Esophagus squamous epithelium (tissue), 5 donors: ENCODE measurements at places on chromosomes 11 and 22. TPM values are rescaled to one million over a fixed set of nuclear protein-coding genes. Genes with fewer than 3 reads are reported as not detected.
A peak's percentile ranks its signal among the peaks of the same experiment; 100 is the strongest.

Gene RFPL3
- total RNA-seq = not detected

DNA sequence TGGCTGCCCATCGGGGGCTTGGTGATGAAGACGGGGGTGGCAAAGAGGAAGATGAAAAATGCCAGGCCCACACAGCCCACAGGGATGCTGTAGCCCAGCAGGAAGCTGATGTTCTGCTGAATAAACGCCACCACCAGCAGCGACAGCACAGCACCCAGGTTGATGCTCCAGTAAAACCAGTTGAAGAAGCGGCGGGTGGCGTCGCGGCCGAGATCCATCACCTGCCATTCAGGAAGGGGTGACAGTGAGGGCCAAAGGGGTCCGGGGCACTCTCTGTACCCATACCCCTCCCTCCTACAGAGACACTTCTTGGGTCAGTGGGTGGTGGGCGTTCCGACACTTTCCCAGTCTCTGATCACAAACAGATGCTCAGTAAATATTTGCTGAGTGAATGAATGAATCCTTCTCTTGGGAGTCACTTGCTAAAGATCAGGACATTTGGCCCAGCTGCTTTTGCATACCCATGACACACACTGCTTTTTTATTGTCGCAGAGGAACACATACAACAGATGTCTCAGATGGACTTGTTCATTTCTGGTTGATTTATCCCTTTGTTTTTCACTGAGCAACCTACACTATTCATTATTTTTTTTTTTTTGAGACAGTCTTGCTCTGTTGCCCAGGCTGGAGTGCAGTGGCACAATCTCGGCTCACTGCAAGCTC, 5.2 kb downstream of the SLC15A3 start:
- no peaks in the 10 kb centered on the region for H3K27me3 ChIP-seq
- peaks cover 33% of the 10 kb centered on the region for H3K4me1 ChIP-seq
- no peak for DNase-seq
- H3K4me3 ChIP-seq = no peak overlapping the region
- peaks cover 10% of the 10 kb centered on the region for H3K36me3 ChIP-seq
- no peak overlapping the region for H3K27ac ChIP-seq

Gene FGF19
- not detected for total RNA-seq

Gene MRGPRX4
- total RNA-seq = not detected

DNA sequence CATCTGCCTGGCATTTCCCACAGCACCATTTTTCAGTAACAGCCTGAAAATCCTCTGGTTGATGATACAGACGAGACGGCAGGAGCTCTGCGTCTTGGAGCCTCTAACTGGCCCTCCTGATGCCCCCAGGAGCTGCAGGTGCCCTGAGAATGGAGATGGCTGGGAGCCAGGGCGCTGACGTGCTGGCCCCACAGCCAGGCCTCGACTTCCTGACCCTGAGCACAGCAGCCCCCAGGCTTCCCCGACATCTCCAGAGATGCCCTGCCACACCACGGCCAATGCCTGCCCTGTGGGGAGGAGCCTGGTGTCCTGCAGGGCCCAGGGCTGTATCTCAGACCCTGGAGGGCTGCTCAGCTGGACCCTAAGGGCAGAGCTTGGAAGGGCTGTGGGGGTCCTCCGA, 21.5 kb downstream of the TOLLIP start:
- DNase-seq = no peak
- peaks cover 7% of the 10 kb centered on the region for H3K4me1 ChIP-seq
- H3K27me3 ChIP-seq = no peaks in the 10 kb centered on the region
- H3K27ac ChIP-seq = no peak overlapping the region
- H3K4me3 ChIP-seq = no peak overlapping the region
- peaks cover 67% of the 10 kb centered on the region for H3K36me3 ChIP-seq

GRCh38 chr11:124886978-124887666, 10.5 kb downstream of the ROBO4 start:
- H3K27me3 ChIP-seq = no peaks in the 10 kb centered on the region
- H3K4me1 ChIP-seq = peaks cover 6% of the 10 kb centered on the region
- H3K27ac ChIP-seq = no peak overlapping the region
- H3K4me3 ChIP-seq = no peak overlapping the region
- H3K36me3 ChIP-seq = no peaks in the 10 kb centered on the region

Gene OR51E2
- not detected for total RNA-seq

GRCh38 chr11:12598330-12599256, 75.6 kb upstream of the TEAD1 start:
- H3K4me1 ChIP-seq = no peaks in the 10 kb centered on the region
- H3K36me3 ChIP-seq = no peaks in the 10 kb centered on the region
- no peak overlapping the region for H3K4me3 ChIP-seq

- H3K27ac ChIP-seq = no peak overlapping the region
- no peaks in the 10 kb centered on the region for H3K4me1 ChIP-seq
- no peak overlapping the region for H3K4me3 ChIP-seq
- DNase-seq = no peak
- H3K36me3 ChIP-seq = peaks cover 9% of the 10 kb centered on the region
- H3K27me3 ChIP-seq = no peaks in the 10 kb centered on the region
Observed at GRCh38 chr22:30908051-30908461, 60.5 kb downstream of the MORC2 start.

- DNase-seq = no peak
- no peaks in the 10 kb centered on the region for H3K4me1 ChIP-seq
- no peak overlapping the region for H3K27ac ChIP-seq
- no peak overlapping the region for H3K4me3 ChIP-seq
- no peaks in the 10 kb centered on the region for H3K36me3 ChIP-seq
Observed at GRCh38 chr11:14449302-14449714, 50.3 kb downstream of the COPB1 start.

GRCh38 chr11:75668451-75669297, at the start of gene MAP6:
Gene MAP6 (minus strand): TSS chr11:75669038. CDS start chr11:75668369, 669 bp downstream.
- H3K36me3 ChIP-seq = no peaks in the 10 kb centered on the region
- peak within 1 kb of the TSS; percentile 54 for H3K27ac ChIP-seq
- peaks cover 18% of the 10 kb centered on the region for H3K4me1 ChIP-seq
- H3K4me3 ChIP-seq = peak within 1 kb of the TSS; percentile 52
- peaks cover 3% of the 10 kb centered on the region for H3K27me3 ChIP-seq

DNA sequence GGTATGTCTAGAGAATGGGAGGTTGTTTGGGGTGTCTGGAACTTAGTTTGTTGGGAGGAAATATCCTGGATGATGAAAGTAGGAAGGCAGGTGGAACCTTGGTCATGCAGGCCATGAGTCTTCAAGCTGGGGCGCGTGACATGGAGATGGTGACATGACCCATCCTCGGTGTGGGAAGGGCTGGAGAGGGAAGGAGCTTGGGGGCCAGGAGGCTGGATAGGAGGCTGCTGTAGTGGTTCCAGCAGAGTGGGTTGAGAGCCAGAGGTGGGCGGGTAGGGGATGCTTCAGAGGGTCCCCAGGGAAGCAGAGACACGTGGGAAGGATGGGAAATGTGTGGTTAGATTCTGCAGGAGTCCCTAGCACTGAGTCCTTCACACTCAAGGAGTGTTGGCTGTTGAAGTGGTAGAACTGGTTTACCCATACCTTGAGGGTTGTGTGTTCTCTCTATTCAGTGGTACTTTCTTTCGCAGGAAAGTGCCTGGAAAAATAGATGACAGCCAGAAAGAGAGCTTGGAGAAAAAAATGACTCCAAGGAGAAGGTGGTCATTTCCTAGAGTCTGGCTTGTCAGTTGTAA, 56.8 kb downstream of the LDLRAD3 start:
- no peak for DNase-seq
- H3K36me3 ChIP-seq = no peaks in the 10 kb centered on the region
- no peak overlapping the region for H3K27ac ChIP-seq
- no peaks in the 10 kb centered on the region for H3K27me3 ChIP-seq

DNA sequence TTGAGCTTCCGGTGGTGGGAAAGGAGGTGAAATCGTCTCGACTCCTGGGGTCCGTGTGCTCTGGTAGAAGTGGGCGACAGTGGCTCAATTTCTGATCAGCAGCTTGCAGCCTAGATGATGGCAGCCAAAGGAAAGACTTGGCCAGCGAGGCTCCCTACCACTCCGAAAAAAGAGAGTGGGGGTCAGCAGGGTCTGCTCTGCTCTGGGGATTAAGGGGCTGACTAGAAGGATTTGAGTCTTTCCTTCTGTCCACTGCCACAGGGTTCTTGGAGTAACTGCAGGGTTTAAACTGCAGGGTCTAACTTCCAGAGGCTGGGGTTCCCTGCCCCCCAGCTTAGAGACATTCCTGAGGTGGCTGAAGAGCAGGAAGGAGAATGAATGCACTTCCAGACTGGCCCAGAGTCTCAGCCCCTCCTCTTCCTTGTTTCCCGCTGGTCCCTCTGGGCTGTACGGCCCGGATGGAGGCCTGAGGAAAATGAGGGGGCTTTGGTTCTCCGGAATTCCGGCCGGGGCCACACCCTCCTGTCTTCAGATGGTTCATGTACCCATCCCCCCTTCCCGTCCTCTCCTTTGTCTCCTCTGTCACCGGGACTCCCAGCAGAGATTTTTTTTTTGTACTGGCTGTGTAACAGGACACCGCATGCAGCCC, 907 bp downstream of the SERPINH1 start:
- H3K27me3 ChIP-seq = no peaks in the 10 kb centered on the region
- H3K4me3 ChIP-seq = peak overlapping the region; percentile 82
- H3K4me1 ChIP-seq = peaks cover 52% of the 10 kb centered on the region

Gene MPZL3
- total RNA-seq = 17.4 TPM

GRCh38 chr11:37988031-37988430, 1390.0 kb upstream of the RAG2 start:
- H3K36me3 ChIP-seq = no peaks in the 10 kb centered on the region
- no peak overlapping the region for H3K4me3 ChIP-seq
- H3K27me3 ChIP-seq = no peaks in the 10 kb centered on the region
- no peak for DNase-seq
- no peak overlapping the region for H3K27ac ChIP-seq

Gene SYT9
- 0.19 TPM for total RNA-seq

GRCh38 chr11:27274854-27275395, 88.1 kb downstream of the CCDC34 start:
- no peaks in the 10 kb centered on the region for H3K4me1 ChIP-seq
- no peak for DNase-seq
- H3K36me3 ChIP-seq = no peaks in the 10 kb centered on the region
- no peak overlapping the region for H3K4me3 ChIP-seq
- H3K27me3 ChIP-seq = peaks cover 16% of the 10 kb centered on the region
- no peak overlapping the region for H3K27ac ChIP-seq

GRCh38 chr11:19672586-19673206, 39.9 kb upstream of the NAV2 start:
- peak overlapping the region; percentile 81 for H3K27ac ChIP-seq
- H3K4me1 ChIP-seq = peaks cover 98% of the 10 kb centered on the region
- no peaks in the 10 kb centered on the region for H3K27me3 ChIP-seq
- H3K36me3 ChIP-seq = no peaks in the 10 kb centered on the region

Gene CDC42EP1
- 56.3 TPM for total RNA-seq

Gene CRYBA4
- not detected for total RNA-seq

Gene TMEM80
- total RNA-seq = 17.0 TPM

- peaks cover 6% of the 10 kb centered on the region for H3K4me1 ChIP-seq
- no peak overlapping the region for H3K4me3 ChIP-seq
- no peaks in the 10 kb centered on the region for H3K27me3 ChIP-seq
- H3K27ac ChIP-seq = no peak overlapping the region
- DNase-seq = no peak
Observed at GRCh38 chr11:33652431-33652830, 48.2 kb downstream of the C11orf91 start.

GRCh38 chr11:115707180-115707905, 203.1 kb upstream of the CADM1 start:
- H3K4me1 ChIP-seq = no peaks in the 10 kb centered on the region
- H3K4me3 ChIP-seq = no peak overlapping the region
- H3K36me3 ChIP-seq = no peaks in the 10 kb centered on the region
- H3K27ac ChIP-seq = no peak overlapping the region
- no peaks in the 10 kb centered on the region for H3K27me3 ChIP-seq
- DNase-seq = no peak
